ENCODE measurements at places on chromosomes 12 and 14. TPM values are rescaled to one million over a fixed set of nuclear protein-coding genes. Genes with fewer than 3 reads are reported as not detected.

- no peak for DNase-seq
- no peaks in the 10 kb centered on the region for H3K36me3 ChIP-seq
- H3K4me1 ChIP-seq, result peaks cover 77% of the 10 kb centered on the region
- peak overlapping the region; percentile 4 for H3K4me3 ChIP-seq
These were observed 1.9 kb downstream of the FAM222A start for GRCh38 chr12:109715310-109716091.

DNA sequence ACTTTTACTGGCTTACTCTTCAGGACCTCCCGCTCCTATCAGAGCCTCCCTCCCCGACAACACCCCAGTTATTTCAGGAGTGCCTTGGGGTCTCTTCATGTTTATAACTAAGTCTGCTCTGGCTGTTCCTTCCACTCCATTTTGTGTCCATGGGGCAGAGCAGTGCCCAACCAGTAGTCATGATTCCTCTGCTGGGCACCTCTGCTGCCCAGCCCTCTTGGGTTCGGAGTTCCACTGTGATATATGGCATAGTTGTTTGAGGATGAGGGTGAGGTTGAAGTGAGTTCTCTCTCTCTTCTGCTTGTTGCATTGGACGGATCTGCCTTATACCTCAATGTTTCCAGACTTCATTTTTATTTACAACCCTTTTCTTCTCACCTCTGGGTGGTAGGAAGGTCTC lies 17.4 kb downstream of the NR1H4 start:
- no peak overlapping the region for H3K4me3 ChIP-seq
- DNase-seq, result no peak
- no peaks in the 10 kb centered on the region for H3K36me3 ChIP-seq
- H3K4me1 ChIP-seq, result peaks cover 17% of the 10 kb centered on the region

The IFNG-AS1 gene
- not detected for total RNA-seq

The PLBD1 gene
- total RNA-seq, result 4.1 TPM

DNA sequence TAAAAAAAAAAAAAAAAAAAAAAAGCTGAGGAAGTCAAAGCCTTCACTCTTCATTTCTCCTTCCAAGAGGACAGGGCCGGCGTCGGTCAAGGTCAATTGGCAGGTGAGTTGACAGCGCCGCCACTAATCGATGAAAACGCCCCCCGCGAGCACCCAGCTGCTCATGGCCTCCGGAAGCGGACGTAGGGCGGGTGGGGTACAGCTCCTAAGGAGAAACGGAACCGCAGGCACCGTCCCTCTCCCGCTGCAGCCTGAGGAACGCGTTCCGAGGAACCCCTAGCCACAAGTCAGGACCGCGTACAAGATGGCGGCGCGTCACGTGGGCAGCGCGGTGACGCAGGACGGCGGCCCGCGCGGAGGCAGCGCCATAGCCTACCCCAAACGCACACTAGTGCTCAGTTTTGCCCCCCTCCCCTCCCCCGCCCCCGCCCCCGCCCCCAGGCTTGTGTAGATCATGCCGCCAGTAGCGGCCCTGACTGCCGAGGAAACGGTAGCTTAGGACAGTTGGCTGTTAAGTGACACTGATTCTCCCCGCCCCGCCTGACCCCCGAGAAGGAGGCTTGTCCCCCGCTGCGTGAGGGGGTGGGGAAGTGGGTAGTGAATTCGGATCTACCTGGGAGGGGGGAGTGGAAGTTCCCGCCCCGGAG lies at the start of gene ATF1:
ATF1 (plus strand) TSS at position 463 of the 647 bp plus-strand sequence. CDS start 16,045 bp downstream, outside the sequence.
- H3K27ac ChIP-seq, result peak within 1 kb of the TSS; percentile 98
- peaks cover 21% of the 10 kb centered on the region for H3K4me1 ChIP-seq
- no peaks in the 10 kb centered on the region for H3K27me3 ChIP-seq
- DNase-seq, result peak; percentile 98

DNA sequence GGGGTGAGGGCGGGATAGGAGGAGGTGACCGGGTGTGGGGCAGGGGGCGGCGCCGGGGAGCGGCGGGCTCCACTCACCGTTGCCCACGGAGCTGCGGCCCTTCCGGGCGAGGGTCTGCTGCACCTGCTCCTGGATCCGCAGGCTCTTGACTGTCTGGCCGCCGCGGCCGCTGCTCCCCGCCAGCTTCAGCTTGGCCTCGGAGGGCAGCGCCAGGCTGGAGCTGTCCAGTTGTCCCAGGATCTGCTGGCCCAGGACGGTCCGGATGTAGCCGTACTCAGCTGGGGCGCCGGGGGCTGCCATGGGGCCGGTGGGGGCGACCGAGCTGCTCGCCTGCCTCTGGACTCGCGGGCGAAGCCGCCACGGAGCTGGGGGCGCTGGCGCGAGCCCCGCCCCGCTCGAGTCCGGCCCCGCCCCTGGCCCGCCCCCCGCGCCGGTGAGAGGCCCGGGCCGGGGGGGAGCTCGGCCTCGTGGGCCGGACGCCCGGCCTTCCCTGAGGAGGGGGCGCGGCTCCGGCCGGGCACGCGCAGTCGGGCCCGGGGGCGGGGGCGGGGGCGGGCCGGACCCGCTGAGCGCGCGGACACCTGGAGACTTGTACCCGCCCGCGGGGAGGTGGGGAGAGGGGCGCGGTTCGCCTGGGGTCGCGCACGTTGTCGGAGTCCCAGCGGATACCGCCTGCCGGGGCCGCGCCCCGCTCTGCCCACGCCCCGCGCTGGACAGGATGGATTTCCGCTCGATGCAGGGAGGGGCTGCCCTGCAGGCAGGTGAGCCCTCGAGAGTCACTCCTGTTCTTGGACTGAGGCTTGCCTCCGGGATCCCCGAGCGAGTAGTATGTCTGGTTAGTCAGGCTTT lies at the start of gene PKP2:
PKP2 (minus strand) TSS at position 346 of the 849 bp plus-strand sequence; CDS start at position 300, 46 bp downstream.
- DNase-seq, result no peak
- peak within 1 kb of the TSS; percentile 69 for H3K4me3 ChIP-seq
- peaks cover 20% of the 10 kb centered on the region for H3K4me1 ChIP-seq
- H3K27ac ChIP-seq, result no peak within 1 kb of the TSS
- peaks cover 60% of the 10 kb centered on the region for H3K27me3 ChIP-seq
- no peaks in the 10 kb centered on the region for H3K36me3 ChIP-seq

The TSHR gene
- total RNA-seq, result not detected

The EFS gene
- total RNA-seq, result 10.1 TPM

- no peak for DNase-seq
- H3K36me3 ChIP-seq, result no peaks in the 10 kb centered on the region
- H3K4me1 ChIP-seq, result no peaks in the 10 kb centered on the region
- H3K27me3 ChIP-seq, result no peaks in the 10 kb centered on the region
- no peak overlapping the region for H3K27ac ChIP-seq
These were observed 772.2 kb downstream of the LRFN5 start for GRCh38 chr14:42378880-42379279.

The RIMKLB gene
- total RNA-seq, result 26.6 TPM

GRCh38 chr14:72738161-72738611 lies 155.7 kb downstream of the DPF3 start:
- H3K4me3 ChIP-seq, result no peak overlapping the region
- no peaks in the 10 kb centered on the region for H3K36me3 ChIP-seq
- peak; percentile 31 for DNase-seq
- H3K4me1 ChIP-seq, result no peaks in the 10 kb centered on the region
- H3K27me3 ChIP-seq, result no peaks in the 10 kb centered on the region

All from esophagus muscularis mucosa (tissue), 4 donors.